ENCODE measurements at places on chromosomes 2 and 18. TPM values are rescaled to one million over a fixed set of nuclear protein-coding genes. Genes with fewer than 3 reads are reported as not detected.
A peak's percentile ranks its signal among the peaks of the same experiment; 100 is the strongest.

- no peak for DNase-seq
Observed at GRCh38 chr2:88856409-88857135, 165.1 kb downstream of the RPIA start.

DNA sequence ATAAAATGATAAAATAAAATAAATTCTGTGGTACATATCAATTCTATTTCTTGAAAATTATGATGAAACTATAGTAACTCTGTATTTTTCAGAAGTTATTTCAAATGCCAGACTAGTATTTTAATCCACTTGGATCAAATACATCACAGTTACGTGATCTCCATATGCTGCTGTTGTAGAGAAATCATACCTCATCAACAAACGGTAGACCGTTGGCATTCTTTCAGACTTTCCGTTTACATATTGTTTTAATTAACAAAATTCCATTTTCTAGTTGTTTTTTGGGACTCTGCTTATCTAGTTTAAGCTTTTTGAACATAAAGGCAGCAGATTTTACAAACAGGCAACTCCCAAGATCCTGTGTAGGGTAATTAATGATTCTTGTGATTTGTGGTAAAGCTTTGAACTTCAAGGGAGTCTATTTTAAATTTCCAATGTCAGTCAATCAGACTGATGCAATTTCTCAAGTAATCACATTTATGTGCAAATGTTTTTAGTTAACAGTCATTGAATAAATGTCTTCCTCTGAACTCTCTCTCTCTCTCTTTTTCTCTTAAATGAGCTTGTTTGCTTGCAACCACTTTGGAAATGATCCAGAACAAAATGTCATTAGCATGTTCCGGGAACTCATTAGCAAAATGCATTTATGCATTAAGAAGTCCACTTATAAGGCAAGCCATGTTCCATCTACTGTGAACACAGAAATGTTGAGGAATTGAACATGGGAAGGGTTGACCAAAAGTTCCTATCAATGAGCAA, 31.8 kb downstream of the NYAP2 start:
- no peak for DNase-seq

DNA sequence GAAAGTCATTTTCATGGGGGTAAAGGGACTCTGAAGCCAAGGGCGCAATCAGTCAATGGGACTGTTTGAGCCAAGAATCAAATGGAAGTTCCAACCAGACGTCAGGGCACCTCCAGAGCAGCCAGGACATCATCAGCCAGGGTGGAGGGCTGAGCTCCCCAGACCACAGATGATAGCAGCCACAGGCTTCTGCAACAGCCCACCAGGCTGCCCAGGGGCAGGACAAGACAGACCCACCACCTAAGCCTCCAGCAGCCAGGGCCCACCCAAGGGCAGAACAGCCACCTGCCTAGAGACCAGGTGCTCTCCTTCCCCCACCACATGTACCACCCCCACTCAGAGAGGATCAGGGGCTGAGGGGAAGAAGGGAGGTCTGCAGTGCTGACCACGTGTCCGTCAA, 53.8 kb upstream of the SLC66A3 start:
- no peak for DNase-seq

DNA sequence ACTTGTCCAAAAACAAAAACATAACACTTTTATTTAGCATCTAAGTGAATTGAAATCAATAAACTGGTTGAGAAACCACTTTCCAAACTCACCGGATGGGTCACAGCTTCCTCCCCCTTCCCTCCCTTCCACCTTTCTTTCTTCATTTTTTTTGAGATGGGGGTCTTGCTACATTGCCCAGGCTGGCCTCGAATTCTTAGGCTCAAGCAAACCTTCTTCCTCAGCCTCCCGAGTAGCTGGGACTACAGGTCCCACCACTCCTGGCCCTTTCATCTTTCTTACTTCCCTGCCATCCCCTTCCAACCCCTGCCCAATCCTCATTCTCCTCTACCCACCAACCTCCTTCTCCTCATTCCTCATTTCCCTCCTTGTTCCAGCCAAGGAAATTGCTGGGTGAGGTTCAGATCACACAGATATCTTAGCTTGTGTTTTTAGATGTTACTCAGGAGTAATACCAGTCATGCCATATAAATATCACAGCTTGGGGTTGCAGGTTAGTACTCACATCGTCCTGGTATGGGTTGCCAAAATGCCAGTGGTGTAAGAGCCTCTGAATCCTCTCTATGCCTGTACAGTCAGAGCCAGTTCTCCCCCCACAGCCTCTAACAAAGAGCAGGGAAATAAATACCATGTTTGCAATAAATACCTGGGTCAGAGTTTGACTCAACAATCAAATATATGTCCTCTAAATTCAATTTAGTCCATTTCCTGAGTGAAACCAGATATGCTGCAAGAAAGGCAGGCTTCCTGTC, 132.7 kb upstream of the NDUFV2 start:
- no peak for DNase-seq

Gene POLR1A
- 15.4 TPM for total RNA-seq

Gene ASPRV1
- total RNA-seq: 0.84 TPM

Gene C2orf49
- 18.6 TPM for total RNA-seq

DNA sequence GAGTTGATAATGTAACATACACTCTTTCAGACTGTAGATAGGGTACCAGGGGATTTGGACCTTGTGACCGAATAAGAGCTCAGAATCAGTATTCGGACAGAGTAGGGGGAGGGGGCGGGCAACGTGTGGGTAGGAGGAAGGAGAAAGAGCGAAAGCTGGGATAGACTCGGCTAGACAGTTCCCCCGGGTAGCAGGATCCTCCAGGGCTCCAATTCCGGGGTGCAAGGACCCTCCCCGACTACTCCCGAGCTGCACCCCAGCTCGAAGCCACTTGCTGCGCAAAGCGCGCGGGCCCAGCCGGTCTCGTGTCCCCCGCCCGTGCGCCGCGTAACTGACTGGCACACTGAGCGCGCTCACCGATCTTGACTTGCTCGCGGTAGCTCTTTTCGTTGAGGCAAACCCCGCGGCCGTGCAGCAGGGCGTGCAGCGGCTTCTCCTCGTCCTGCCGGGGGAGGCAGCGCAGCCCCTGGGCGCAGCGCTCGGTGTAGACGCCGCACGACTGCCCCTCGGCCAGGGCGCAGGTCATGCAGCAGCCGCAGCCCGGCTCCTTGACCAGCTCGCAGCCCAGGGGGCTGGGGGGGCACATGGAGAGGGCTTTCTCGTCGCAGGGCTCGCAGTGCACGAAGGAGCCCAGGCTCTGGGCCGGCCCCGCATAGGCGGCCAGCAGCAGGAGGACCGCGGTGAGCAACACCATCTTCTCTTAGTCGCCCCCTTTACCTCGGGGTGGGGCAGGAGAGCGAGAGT, 1.1 kb downstream of the IGFBP5 start:
- DNase-seq: peak; percentile 79

GRCh38 chr18:28863396-28863795, 686.5 kb upstream of the CDH2 start:
- no peak for DNase-seq

Gene MALL
- total RNA-seq: 12.0 TPM

- DNase-seq: no peak
Observed at GRCh38 chr18:23207191-23207955, 72.1 kb downstream of the CABLES1 start.

- no peak for DNase-seq
Observed at GRCh38 chr2:237542001-237542704, 24.2 kb upstream of the PRLH start.

GRCh38 chr18:3319399-3319798, 57.5 kb downstream of the MYL12B start:
- DNase-seq: no peak

- no peak for DNase-seq
Observed at GRCh38 chr2:63669596-63669995, 80.8 kb downstream of the MDH1 start.

Gene G6PC2
- total RNA-seq: not detected

DNA sequence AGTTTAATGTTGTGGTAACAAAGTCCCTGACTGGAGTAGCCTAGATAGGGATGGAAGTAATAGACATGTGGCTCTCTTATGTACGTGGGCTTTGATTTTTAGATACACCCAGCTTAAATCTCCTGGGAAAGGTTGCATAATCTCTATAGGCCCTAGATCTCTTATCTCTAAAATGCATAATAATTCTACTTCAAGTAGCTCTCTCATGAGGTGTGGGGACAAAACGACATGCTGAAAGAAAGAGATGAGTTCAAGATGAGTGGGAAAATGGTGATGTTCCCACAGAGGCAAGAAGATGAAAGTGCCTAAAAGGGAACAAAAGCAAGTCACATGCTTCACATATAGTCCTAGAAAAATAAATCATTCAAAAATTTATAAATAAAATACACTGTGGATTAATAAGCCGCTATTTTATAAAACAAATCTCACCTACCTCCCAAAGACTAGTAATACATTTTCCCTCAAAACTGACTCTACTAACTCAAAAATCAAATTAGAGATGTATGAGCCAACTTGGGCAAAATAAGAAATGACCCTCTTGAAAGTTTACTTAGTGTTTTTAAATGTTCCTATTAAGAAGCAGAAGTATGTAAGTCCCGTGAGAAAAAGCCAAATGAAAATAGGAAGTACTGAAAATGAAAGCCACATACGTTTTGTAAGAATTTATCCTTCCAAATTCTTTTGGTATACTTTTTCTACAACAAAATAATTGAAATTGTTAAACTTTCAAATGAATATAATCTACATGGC, 148.2 kb upstream of the ITGA4 start:
- no peak for DNase-seq

Gene METTL4
- 5.9 TPM for total RNA-seq

- no peak for DNase-seq
Observed at GRCh38 chr2:100246163-100247145, 75.8 kb downstream of the LONRF2 start.

Gene ANTXR1
- total RNA-seq: 28.9 TPM

DNA sequence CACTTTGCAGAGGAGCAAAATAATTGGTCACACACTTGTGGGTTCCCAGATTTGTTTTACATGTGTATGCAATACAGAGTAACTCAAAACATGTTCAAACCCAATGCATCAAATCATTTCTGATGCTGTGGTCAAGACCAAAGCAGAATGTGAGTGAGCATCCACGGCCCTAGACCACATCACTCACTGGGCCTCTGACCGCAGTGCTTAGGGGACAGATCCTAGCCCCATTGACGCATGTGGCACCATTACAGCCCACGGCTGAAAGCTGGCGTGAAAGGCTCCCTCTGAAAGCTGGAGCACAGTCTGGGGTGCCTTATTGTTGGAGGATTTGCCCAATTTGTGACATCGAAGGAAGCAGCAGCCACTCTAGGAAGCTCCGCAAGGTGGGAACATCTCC, 498.8 kb upstream of the TCF4 start:
- DNase-seq: no peak

DNA sequence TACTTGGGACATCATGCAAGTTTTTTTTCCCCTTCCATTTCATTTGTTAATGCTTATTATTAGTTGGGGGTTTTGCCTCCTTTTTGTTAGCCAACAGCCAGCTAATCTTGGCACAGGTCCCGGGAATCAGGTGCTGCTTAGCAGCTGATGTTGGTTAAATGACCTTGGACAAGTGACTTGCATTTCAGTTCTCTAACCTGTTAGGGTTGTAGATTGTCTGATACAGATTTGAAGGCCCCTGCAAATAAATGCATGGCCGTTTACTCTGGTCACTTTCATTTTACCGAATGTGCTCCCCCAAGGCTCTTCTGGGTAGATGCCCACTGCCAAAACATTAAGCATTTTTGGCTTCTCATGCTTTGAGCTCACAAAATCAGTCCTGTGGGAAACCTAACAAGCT, 120.9 kb downstream of the SPTBN1 start:
- DNase-seq: peak; percentile 56

Gene TNFRSF11A
- total RNA-seq: 1.2 TPM

DNA sequence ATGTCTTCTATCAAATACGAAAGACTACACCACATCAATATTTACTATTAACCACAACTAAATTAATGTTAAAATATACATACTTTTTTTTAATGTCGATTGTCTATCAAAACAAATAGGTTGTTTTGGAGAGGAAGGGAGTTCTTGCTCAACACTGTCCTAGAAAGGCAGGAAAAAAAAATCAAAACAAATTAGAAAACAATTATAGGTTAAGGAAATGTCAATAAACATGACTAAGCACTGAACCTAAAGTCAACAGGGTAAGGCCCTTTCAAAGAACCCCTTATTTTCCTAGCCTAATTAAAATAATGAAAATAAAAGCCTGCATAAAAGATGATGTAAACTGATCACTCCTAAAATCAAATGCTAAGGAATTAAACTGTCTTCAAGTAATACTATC, 2.8 kb downstream of the CEP76 start:
- no peak for DNase-seq

- peak; percentile 62 for DNase-seq
Observed at GRCh38 chr2:9765611-9766531, 77.4 kb upstream of the TAF1B start.

DNA sequence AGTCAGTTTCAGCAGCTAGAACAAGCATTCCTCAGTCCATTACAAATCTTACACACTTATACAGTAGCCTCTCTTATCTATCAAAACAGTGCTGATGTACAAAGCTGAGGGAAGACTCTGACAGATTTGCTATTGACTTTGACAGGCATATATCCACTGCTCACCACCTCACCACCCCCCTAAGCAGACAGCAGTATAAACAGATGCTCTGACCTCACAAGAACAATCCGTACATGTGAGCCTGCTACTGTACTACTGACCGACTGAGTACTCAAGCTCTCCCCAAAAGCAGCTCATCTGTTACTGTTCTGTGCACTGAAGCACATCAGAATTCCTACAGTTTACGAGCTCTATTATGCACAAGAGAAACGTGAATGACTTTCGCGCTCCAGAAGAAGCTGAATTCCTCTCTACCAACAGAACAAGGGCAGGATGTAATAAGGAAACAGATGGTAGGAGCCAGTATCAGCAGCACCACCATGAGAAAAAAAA, 95.6 kb upstream of the PDE1A start:
- DNase-seq: no peak

DNA sequence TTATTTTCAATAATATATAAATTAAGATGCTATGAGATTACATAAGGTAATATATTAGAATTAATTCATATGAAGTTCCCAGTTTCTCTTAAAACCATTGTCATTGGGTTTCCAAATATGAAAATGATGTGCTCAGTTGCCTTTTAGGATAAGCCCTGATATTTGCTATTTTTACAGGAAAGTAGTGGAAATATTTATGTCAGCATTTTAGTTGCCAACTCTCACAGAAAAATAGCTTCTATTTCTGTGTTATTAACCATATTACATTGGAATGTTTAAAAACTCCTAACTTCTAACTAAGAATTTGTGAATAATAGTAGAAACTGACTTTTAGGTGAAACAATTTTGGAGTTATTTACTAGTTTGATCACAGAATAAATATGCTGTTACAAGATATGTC, 74.0 kb downstream of the TMX3 start:
- no peak for DNase-seq

All from left ventricle myocardium superior (tissue), 1 donor.